NCI-H526 treated with DMSO at 0.1 percent for 48 hours (cell line): ENCODE measurements at places on chromosomes 1 and 21.

DNA sequence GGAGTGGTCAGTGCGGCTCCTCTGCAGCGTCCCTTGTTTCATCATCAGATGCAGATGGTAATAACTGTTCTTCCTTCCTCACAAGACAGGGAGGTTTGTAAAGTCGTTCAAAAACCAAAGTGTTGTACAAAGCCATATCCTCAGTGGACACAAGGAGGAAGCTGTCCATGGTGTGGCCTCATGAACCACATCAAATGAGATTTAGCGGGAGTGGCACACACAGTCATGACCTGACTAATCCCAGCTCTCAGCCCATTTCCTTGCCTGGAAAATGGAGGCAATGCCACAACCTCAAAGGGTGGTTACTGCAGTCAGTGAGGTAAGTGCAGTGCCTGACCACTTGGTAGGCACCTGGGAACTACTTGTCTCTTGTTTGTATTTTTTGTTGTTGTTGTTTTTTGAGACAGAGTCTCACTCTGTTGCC is 13.4 kb downstream of the ENTREP3 start:
- DNase-seq = no peak

DNA sequence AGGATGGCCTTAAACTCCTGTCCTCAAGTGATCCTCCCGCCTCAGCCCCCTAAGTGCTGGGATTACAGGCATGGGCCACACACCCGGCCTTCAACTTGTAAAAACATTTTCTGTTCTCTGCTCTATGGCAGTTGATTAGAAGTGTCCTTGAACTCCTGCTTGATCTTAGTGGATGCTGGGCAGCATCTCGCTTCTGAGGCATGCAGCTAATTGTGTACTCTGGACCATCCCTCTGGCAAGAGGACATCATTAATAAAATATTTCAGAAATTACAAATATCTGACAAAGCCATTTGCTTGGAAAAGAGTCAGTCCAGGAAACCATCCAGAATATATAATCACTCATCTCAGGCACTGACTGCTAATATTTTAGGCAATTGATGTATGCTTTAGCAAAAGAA is 8.1 kb downstream of the NGF start:
- no peak for DNase-seq

- DNase-seq = no peak
These were observed 205.8 kb downstream of the ZNF326 start for GRCh38 chr1:90200646-90201205.

DNA sequence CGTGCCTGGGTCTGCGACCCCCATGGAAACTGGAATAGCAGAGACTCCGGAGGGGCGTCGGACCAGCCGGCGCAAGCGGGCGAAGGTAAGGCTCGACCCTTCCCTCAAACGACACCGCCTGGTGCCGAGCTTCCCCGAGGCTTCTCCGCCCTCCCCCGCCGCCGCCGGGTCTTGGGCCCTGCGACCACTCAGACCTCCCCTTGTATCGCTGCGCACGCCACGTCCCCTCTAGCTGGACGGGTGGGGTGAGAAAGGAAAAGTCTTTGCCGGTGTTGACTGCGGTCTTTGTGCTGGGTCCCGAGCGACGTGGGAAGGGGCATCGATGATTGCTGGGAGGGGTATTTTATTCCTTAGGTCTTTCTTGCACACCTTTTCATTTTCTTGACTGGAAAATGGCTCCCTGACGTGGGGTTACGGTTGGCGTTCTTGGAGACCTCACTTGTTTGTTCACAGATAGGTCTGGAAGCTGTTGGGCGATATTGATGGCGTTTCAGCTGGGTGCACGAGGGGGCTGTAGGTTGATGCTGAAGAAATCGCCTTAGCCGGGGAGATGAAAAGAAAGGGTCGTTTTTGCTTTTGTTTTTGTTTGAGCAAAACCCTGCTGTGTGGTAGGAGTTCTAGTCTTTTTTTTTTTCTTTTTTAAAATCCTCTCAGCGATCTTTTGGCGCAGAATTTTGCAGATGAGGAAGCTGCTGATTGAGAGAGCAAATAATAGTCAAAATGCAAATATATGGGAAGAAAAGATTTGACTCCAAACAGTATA is 776 bp downstream of the KDM1A start:
- DNase-seq = peak; percentile 59

- no peak for DNase-seq
These were observed 26.7 kb upstream of the NGF start for GRCh38 chr1:115364780-115365155.

GRCh38 chr21:44337449-44337848 is 1.7 kb downstream of the CFAP410 start:
- DNase-seq = no peak

DNA sequence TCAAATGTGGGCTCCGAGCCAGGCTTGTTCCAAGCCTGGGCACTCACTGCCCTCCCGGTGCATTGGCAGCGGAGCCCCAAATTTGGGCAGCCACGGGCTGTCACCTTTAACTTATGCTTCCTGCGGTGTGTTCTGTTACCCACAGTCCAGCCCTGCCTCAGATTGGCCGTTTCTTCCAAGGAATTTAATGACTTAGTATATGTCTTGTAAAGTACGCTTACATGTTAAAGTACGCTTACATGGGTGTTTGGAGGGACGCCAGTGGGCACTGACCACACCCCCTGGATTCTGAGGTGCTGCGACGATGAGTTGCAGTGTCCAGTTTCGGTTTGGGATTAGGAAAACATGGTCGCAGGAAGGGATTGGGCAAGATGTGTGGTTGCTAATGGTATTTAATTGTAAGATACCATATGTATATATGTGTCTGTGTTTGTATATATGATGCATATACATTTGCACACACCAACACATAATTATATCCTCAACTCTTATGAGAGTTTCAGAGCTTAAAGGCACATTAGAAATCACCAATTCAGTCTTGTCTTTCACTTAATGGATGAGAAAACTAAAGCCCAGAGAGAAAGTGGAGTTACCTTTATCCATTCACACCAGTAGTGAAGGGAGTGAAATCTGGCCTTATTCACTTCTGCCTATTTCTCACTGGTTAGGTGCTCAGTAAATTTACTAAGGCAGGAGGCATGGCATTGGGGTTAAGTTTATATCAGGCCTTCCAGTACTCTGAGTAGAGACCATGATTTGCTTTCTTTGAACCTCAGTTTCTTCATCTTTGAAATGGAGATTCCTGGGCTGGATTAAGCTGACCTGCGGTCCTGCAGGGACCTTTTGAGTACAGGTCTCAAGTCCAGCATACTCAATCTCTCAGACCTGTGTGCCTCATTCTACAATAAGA is 1.0 kb downstream of the SMYD2 start:
- no peak for DNase-seq

DNA sequence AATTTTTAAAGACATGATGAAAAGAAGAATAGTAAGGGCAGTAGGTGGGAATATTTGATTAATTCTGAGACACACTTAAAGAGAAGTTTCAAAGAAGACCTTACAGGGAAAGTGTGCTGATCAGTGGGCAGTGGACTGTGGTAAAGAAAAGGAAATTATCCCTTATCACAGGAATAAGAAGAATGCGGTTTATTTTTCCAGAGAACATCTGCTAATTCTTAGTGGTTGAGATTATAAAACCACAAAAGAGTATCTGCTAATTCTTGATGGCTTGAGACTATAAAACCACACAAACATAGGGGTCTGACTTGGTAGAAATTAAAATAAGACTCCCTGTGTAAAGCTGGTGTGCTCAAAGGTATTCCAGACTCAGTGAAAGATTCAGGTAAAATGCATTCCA is 60.0 kb upstream of the KCTD3 start:
- no peak for DNase-seq

- peak; percentile 30 for DNase-seq
These were observed 1.2 kb downstream of the GPR153 start for GRCh38 chr1:6259491-6260362.

DNA sequence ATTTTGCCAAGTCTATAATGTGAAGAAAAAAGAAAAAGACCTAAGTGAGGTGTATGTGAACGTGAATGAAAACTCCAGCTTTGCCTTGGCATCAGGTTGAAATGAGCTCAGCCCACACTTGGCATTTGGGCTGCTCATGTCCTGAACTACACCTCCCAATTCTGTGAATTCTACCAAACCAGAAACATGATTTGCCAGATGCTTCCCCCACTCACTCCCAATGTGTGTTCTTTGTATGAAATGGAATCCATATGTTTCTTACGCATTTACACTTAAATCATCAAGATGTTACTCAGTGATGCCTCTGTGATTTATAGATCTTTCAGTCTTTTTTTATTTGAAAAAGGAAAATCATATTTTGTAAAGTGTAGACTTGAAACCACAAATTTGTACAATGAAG is 32.8 kb upstream of the RUNX1 start:
- DNase-seq = no peak

DNA sequence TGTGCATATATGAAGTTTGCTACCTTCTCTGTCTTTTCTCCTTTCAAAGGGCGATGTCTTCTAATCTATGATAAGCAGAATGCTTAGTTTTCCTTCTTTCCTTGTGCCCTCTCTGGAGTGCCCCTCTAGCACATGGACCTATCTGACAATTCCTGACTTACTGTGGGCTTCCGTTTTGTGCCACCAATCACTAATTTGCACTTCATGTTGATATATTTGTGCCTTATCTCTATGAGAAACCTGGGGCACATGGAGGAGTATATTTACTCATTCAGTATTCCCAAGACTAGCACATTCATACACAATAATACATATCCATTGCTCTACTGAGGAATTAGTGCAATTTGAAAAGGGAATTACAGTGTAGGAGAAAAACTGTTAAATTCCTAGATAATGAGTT is 197.7 kb downstream of the CTH start:
- DNase-seq = no peak

DNA sequence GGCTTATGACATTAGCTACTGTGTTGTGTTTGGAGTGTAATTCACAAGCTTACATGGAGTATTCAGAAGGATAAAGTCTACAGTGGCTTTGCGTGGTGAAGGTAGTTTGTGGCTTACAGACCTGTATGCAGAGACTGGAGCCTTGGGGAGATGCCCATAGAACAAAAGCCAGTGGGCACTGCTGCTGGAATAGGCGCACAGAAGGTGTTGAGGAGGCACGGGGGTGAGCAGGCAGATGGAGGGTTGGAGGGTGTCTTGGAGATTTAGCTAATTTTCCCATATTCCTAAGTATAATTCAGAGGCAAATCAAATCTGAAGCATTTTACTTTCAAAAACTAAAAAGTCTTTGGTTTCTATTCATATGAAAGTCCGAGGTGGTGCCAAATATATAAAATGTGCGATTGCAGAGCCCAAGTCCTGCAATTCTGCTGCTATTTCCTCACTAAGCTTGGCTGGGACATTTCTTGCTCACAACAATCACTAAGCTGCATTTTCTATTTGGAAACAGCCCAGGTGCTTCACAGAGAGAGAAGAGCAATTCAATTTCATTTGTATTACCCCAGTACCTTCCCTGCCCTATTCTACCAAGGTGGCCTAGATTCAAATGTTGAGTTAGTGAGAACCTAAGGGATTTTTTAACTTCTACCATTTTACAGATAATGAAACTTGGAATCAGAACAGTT is 48.5 kb downstream of the FH start:
- no peak for DNase-seq

GRCh38 chr1:32878637-32879041 is 7.7 kb upstream of the HPCA start:
- no peak for DNase-seq

- DNase-seq = no peak
These were observed 40.0 kb downstream of the LHX8 start for GRCh38 chr1:75174031-75174760.

GRCh38 chr1:24255226-24255625 is 63.9 kb upstream of the GRHL3 start:
- DNase-seq = no peak

GRCh38 chr1:157442065-157442464 is 110.2 kb downstream of the FCRL5 start:
- DNase-seq = no peak

- no peak for DNase-seq
These were observed 153.6 kb downstream of the HIVEP3 start for GRCh38 chr1:41765152-41765551.

DNA sequence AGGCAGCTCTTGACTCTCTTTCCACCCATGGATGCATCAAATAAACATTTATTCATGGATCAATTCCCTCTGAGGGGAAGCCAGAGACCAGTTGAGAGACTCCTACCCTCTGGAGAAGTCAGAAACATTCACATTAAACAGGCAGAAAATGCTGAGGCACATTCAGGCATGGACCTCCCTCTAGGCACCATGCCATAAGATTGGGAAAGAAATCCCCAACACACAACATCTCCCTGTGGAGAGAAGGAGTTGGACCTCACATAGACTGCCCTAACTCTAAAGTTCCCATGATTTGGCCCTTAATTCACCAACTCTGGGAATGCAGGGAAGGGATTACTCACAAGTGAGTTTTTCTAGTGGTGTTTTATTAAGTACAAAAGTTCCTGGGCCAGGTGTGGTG is 415.3 kb upstream of the C1orf87 start:
- no peak for DNase-seq

GRCh38 chr1:3029991-3030662 is 8.9 kb downstream of the ACTRT2 start:
- no peak for DNase-seq

GRCh38 chr21:14603202-14603601 is 57.1 kb upstream of the SAMSN1 start:
- DNase-seq = no peak

DNA sequence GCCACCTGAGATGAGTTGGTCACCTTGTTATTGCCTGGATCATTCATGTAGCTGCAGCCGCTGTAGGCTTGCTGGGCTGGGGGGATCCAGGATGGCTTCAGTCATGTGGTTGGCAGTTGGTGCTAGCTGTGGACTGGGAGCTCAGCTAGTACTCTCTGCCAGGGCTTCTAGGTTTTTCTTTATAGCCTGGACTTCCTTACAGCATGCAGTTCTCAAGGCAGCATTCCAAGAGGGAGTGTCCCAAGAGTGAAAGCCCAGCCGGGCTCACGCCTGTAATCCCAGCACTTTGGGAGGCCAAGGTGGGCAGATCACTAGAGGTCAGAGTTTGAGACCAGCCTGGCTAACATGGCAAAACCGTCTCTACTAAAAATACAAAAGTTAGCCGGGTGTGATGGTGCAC is 23.7 kb upstream of the ACTL8 start:
- DNase-seq = no peak
